ENCODE measurements at places on chromosomes 4 and X.

DNA sequence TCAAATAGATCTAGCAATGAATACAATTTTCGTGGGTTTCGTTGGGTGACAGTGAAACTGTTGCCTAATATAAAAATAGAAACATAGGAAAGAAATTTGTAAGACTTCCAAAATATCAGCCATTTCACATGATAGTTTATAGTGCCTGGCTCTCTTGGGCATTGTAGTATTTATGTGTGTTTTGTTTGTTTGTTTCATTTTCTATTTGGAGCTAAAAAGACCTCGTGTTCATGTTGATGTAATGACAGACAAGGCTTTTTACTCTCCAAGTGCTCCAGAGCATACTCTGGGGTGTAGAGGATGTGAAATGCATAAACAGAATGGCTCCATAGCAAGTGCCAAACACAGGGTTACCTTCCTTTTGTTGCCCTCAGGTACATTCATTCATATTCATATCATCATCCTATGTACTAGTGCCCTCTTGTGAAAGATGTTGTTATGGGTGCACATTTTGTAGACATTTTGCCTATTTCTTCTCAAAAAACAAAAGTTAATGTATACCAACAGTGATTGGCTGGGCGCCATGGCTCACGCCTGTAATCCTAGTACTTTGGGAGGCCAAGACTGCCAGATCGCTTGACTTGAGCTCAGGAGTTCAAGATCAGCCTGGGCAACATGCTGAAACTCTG lies 100.7 kb upstream of the AMOT start:
- no peak for DNase-seq

DNA sequence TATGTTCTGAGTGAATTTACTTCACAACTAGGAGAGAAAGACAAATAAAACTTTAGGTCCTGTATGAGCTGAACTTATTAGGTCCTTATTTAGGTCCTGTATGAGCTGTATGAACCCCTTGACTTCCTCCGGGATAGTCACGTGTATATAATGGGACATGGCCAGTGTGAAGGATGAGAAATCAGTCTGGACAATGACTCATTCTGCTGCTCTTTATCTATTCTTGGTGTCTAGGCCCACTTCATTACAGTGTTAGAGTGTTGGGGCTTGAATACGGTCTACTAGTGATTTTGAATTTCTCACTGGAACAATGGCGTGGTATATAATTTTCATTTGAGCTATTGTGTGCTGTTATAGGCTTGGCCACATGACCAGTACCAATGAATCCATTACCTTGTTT lies 21.9 kb downstream of the STK26 start:
- DNase-seq, result no peak

DNA sequence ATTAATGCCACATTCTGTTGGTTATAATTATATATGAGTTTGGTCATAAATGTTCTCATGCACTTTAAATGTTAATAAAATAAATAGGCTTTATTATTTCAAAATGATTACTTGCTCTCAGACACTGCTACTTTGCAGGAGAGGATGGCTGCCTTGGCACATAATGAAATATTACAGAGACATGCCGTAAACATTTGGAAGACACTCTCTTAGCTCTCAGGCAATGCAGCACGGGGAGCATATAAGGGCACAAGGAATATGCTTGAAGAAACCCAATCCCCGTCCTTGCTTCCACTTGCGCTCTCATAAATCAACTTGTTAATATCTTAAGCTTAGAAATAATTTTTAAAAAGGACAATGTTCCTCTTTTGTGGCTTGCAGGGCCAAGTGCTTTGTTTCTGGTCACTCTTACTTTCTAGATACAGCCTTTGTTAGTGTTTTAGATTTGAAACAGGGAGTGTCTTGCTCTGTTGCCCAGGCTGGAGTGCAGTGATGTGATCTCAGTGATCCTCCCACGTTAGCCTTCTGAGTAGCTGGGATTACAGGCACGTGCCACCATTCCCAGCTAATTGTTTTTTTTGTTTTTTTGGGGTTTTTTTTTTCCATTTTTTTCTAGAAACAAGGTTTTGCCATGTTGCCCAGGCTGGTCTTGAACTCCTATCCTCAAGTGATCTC lies 445.0 kb downstream of the SPRY1 start:
- no peak for DNase-seq

DNA sequence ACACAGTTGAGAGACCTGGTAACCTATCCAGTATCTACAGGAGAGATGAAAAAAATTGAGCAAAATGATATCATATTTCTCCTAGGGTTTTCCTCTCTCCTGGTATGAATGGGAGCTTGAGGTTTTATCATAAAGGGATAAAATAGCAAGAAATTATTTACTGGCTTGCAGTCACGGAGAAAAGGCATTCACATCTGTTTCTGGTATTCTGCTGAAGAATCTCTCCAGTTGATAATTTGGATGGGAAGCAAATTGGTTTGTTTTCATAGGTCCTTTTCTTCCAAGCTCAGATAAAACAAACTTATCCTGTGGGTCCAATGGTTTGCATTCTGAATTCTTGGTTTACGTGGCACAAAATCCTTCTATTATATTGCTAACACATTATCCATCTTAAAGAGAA lies 83.1 kb upstream of the GYPA start:
- DNase-seq, result no peak

- no peak for DNase-seq
Measured at GRCh38 chr4:90586799-90587198, 459.6 kb downstream of the CCSER1 start.

GRCh38 chrX:34338046-34338445 lies 205.9 kb upstream of the FAM47A start:
- no peak for DNase-seq

GRCh38 chr4:139552517-139553307 lies 3.3 kb downstream of the SETD7 start:
- no peak for DNase-seq

- DNase-seq, result no peak
Measured at GRCh38 chr4:75432683-75433082, 81.5 kb downstream of the RCHY1 start.

GRCh38 chr4:137677863-137678262 lies 145.6 kb upstream of the PCDH18 start:
- DNase-seq, result no peak

GRCh38 chrX:153816831-153817690 lies 13.3 kb downstream of the PDZD4 start:
- no peak for DNase-seq

DNA sequence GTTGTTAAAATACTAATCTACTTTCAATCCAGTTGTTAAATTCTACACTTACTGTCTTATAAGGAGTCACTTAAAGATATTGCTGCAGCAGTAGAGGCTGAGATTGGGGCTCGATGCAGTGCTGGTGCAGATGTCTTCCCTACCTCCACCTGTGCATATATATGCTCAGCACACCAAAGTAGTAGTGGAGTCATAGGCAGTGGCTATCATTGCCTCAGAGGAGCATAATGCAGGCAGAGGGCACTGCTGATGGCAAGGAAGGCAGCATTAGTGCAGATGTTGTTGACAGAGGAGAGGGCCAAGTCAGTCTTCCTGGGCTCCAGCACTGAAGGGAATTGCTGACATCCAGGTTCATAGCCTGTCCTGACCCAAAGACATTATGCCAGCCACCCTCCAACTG lies 35.1 kb downstream of the INPP4B start:
- DNase-seq, result no peak

GRCh38 chrX:38750551-38750950 lies 50.7 kb upstream of the MID1IP1 start:
- DNase-seq, result no peak

- DNase-seq, result no peak
Measured at GRCh38 chr4:1285790-1286553, 3.7 kb upstream of the MAEA start.

DNA sequence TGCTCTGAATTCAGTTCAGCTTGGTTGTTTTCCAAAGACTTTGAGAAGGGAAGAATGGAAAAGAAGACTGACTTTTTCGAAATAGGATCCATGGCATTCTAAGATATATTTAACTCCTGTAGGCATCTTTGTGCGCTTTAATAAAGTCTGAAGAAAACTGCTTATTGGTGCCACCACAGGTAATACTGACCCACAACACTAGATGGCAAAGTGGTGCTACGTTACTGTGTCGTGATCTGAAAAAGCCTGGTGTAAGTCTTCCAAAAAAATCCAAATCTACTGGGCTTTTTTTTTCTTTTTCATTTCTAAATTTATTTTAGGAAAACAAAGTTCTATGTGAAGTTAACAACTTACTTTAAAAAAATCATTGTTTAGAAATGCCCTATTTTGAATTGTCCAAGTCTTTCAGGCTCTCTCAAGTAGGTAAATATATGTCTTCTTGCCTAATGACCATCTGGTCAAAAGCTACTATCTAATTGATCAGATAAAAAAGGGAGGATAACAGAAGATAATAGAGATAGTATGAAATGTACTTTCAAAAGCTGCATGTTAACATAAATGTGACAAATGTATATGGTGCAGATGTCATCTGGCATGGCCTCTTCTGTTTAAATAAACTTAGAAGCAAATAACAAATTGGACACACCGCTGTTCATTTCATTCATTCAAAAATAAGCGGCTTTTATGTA lies 47.0 kb upstream of the MID1IP1 start:
- DNase-seq, result no peak

GRCh38 chrX:106791495-106791894 lies 11.0 kb upstream of the TBC1D8B start:
- DNase-seq, result no peak

DNA sequence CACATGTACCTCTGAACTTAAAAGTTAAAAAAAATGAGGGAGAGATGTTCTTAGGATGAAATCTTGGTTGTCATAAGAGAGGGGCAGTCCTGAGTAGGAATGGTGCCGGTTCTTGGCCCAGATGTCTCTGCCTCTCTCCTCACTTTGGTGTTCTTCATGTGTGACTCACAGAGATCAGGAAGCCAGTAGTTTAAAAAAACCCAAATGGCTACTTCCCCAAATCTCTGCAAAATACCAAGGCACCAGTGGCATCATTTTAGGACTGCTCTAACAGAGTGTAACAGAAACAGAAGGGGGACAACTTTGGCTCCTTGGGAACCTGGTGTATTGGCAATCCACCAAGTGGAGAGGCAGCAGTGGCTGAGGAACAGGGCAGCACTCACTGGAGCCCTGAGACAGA lies 116.8 kb downstream of the SCD5 start:
- DNase-seq, result no peak

DNA sequence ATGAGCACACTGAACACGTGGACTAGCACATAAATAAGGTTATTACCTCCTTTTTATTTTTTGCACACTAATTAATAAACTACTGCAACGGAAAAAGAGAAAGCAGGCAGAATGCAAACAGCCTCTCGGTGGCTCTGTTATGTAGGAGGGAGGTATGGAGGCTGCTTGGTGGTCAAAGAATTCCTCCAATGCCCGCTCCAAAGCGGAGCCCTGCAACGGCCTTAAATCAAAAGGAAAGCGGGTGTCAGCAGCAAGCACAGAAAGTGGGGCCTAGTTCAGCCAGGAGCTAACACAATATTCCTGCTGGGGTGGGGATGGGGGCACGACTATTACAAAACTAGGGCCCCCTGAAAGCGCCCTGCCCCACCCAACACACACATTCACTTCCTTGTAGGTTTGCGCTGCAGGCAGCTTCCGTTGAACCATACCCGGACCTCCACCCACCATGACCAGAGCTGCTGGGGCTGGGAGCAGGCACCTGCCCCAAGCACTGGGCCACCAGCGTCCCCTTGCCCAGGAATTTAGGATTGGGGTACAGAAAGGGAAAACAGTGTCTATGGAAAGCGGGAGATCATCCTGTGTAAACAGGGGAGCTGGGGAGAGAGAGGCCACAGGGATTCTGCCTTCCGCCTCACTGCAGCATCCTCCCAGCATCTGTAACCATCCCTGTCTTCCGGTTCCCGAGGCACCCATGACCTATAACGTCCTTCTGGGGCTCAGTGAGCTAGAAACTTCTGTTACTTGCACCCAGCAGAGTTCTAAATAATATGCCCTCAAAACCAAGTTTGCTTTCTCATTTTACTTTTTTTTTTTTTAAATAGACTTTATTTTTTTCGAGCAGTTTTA lies 57.1 kb upstream of the DDX3X start:
- DNase-seq, result no peak

- no peak for DNase-seq
Measured at GRCh38 chr4:3363411-3364141, 70.8 kb downstream of the RGS12 start.

DNA sequence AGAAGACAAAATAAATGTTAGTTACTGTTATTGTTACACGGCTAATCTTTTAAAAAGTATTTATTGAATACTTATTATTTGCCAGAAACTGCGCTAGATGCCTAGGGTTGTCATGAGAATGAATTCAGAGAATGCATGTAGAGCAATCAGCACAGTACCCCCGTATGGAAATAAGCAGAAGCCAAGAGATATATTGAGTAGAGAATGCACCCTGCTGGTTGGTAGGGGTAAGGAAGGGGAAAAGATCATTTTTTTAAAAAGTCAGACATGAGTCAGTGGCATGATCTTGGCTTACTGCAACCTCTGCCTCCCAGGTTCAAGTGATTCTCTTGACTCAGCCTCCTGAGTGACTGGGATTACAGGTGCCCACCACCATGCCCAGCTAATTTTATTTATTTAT lies 13.1 kb upstream of the DRP2 start:
- no peak for DNase-seq

DNA sequence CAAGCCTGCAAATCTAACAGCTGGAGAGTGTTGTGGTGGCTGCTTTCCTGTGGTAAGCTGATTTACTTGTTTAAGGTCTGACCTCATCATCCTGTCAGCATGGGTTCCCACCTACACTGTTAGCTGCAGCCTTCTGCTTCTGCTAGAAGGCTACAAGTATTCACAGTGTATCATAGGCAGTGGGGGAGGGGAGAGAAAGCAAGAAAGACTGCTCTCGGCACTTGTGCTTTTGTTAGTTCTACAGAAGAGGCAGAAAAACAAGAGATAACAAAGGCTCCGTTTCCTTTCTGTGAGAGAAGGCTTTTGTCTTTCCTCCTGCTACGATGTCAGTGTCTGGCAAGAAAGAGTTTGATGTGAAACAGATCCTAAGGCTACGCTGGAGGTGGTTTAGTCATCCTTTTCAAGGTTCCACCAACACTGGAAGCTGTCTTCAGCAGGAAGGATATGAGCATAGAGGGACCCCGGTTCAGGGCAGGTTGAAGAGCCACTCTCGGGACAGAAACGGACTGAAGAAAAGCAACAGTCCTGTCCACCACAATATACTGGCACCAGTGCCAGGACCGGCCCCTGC lies at the start of gene KLHL4:
Gene KLHL4, plus strand, starts transcription at position 232 of the 571 bp plus-strand sequence. Its CDS starts 92 bp downstream, at position 324.
- DNase-seq, result no peak

- DNase-seq, result no peak
Measured at GRCh38 chr4:25913056-25913850, 767 bp upstream of the SMIM20 start.

GRCh38 chr4:18052158-18052557 lies 30.6 kb upstream of the LCORL start:
- no peak for DNase-seq

DNA sequence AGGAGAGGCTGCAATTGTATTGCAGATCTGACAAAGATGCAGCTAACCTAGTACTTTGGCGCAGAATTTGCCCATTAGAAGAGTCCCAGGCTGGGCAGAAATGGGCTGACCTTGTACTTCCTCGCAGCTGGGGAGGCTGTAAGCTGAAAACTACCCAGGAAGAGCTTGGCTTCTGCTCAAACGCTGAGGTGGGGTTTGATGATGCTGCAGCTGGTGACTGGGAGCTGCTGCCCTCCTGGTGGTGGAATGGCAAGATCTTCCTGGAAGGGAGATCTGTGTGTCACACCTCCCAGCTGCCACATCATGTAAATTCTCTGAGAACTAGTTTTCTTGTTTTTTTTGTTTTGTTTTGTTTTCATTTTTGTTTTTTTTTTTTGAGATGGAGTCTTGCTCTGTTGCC lies 17.4 kb downstream of the CCNG2 start:
- no peak for DNase-seq

- no peak for DNase-seq
Measured at GRCh38 chrX:155071694-155072280, 479 bp downstream of the BRCC3 start.

- no peak for DNase-seq
Measured at GRCh38 chr4:17063888-17064287, 165.4 kb upstream of the LDB2 start.
